Vagina (tissue), 2 donors: ENCODE measurements at places on chromosomes 7 and 10.
A peak's percentile ranks its signal among the peaks of the same experiment; 100 is the strongest.

- H3K4me1 ChIP-seq = peaks cover 10% of the 10 kb centered on the region
- H3K27me3 ChIP-seq = no peaks in the 10 kb centered on the region
- no peak for DNase-seq
- H3K36me3 ChIP-seq = no peaks in the 10 kb centered on the region
- H3K4me3 ChIP-seq = peak overlapping the region; percentile 50
Observed at GRCh38 chr7:56175771-56176170, 59.6 kb upstream of the NUPR2 start.

GRCh38 chr10:90612276-90612675 lies 245.6 kb downstream of the HTR7 start:
- no peak overlapping the region for H3K4me3 ChIP-seq
- no peak for DNase-seq
- no peak overlapping the region for H3K27ac ChIP-seq

DNA sequence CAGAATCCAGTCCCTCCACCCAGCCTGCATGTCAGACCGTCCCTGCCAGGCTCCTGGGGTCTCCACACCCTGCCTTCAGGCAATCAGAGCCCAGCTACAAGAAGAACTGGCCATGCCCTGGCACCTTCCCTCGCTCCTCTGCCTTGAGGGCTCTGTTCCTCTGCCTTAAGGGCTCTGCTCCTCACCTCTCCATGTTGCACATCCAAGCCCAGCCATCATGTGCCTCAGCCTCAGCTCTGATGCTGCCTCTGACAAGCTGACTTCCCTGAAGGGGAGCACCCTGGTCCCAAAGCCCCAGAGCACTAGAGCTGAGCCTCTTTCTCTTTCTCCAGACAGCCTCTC lies 50.3 kb upstream of the ANTXRL start:
- no peaks in the 10 kb centered on the region for H3K27me3 ChIP-seq
- no peaks in the 10 kb centered on the region for H3K36me3 ChIP-seq
- H3K4me1 ChIP-seq = no peaks in the 10 kb centered on the region
- H3K27ac ChIP-seq = no peak overlapping the region

- H3K27ac ChIP-seq = no peak overlapping the region
- no peaks in the 10 kb centered on the region for H3K36me3 ChIP-seq
- H3K4me3 ChIP-seq = no peak overlapping the region
- no peak for DNase-seq
- peaks cover 23% of the 10 kb centered on the region for H3K4me1 ChIP-seq
Observed at GRCh38 chr7:141585592-141586510, 34.6 kb downstream of the AGK start.

- no peak overlapping the region for H3K27ac ChIP-seq
- H3K4me3 ChIP-seq = no peak overlapping the region
- H3K27me3 ChIP-seq = no peaks in the 10 kb centered on the region
- no peaks in the 10 kb centered on the region for H3K4me1 ChIP-seq
Observed at GRCh38 chr7:137166363-137166762, 177.2 kb downstream of the PTN start.

DNA sequence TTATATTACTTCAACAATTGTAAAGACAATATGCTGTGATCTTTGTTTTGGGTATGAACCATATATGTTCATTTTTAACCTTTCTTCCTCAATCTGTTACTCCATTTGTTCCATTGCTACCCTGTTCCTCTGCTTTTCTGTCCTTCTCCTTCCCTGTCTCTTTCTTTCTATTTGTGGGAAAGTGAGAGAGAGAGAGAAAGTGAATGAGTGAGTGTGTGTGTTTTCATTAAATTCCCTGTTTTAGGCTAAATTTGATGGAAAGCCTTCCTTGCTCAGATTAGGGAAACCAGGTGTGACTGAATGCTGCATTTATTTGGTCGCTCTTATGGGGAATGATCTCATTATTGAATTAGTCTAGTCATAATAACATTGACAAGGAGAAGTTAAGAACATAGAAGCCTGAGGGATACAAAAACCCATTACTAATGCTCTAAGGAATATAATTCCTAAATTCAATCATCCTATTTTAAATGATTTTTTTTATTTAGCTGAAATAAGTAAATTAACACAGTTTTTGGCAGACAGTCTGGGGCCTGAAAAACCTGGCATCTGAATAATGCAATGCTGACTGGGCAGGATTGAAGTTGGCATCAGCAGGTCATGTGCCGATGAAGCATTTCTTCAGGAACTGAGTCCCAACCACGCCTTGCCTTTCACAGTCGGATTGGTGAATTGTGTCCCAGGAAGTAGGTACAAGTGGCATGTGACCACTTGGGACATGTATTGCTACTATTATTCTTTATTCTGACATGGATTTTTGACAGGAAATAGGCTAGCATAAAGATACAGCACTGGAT lies 117.6 kb upstream of the LRGUK start:
- H3K4me1 ChIP-seq = no peaks in the 10 kb centered on the region
- H3K27me3 ChIP-seq = no peaks in the 10 kb centered on the region
- H3K4me3 ChIP-seq = no peak overlapping the region
- no peak overlapping the region for H3K27ac ChIP-seq

DNA sequence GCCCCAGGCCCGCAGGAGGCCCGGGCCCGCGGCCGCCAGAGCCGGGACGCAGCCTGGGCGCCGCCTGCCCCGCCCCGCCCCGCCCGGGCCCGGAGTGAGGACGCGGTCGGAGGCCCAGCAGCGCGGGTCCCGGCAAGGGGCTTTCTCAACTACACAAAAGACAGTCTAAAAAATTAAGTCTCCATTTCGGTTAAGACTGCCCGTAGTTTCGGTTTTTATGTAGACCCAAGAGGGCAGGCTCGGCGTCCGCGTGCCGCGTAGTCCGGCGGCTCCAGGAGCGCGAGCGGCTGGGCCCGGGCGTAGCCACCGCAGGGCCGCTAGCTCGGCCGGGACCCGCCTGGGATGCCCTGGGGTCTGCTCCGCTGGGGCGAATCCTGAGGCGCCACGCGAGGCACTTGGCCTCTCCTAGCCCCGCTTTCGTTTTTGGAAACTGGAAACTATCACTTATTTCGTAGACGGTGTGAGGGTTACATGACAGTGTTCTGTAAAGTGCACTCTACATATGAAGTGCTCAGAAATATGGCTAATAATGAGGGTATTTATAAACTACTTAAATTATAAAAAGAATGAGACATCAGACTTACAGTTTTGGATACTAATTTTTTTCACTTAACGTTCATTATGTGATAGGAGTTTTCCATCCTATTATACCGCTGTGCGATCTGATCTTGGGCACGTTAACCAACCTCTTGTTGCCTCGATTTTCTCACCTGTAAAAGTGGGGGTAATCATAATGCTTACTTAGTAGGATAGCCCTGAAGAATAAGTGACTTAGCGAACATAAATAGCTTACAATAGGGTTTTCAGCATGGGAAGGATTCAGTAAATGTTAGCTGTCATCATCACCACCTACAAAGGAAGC lies 573 bp downstream of the BLVRA start:
- H3K27me3 ChIP-seq = no peaks in the 10 kb centered on the region
- H3K36me3 ChIP-seq = no peaks in the 10 kb centered on the region
- peak overlapping the region; percentile 92 for H3K27ac ChIP-seq
- no peak for DNase-seq

DNA sequence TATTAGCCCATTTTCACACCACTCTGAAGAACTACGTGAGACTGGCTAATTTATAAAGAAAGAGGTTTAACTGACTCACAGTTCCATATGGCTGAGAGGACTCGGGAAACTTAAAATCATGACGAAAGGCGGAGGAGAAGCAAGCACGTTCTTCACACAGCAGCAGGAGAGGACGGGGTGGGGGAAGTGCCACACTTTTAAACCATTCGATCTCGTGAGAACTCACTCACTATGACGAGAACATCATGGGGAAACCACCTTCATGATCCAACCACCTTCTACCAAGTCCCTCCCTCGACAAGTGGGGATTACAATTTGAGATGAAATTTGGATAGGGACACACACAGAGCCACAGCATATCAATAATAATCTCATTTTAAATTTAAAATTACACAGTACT lies 80.2 kb downstream of the VWDE start:
- no peak overlapping the region for H3K27ac ChIP-seq
- DNase-seq = no peak
- H3K27me3 ChIP-seq = no peaks in the 10 kb centered on the region
- no peaks in the 10 kb centered on the region for H3K36me3 ChIP-seq

GRCh38 chr10:17273403-17273802 lies 45.4 kb downstream of the VIM start:
- no peak for DNase-seq
- H3K27ac ChIP-seq = no peak overlapping the region
- no peak overlapping the region for H3K4me3 ChIP-seq

DNA sequence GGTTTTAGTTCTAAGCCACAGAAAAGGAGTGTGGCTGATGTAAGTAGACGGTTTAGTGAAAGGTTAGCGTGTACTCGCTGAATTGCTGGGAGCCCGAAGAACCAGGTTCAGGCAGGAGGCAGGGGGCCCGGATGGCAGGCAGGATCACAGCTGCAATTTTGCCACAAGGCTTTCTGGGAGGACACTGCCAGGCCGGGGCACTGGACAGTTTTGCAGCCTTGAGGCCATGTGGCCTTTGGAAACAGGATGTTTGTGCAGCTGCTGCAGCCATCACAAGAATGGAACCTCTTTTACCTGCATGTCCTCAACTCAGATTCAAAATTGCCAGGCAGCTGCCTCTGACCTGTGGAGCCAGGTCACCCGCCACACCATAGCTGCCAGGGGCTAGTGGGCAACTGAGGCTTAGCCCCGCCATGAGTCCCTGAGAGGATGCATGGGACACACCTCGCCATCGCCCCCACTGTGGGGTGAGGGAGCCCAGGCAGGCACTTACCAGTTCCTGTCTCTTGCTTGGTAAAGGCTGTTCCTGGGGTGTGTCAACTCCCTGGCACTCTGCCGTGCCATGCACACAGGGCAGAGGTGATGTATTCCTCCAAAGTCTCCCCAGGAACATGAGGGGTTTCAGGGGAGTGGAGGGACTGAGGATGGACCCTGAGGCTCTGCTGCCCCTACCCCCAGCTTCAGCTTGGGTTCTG lies 188.6 kb downstream of the RPS24 start:
- peaks cover 4% of the 10 kb centered on the region for H3K4me1 ChIP-seq
- H3K4me3 ChIP-seq = no peak overlapping the region
- no peaks in the 10 kb centered on the region for H3K27me3 ChIP-seq

DNA sequence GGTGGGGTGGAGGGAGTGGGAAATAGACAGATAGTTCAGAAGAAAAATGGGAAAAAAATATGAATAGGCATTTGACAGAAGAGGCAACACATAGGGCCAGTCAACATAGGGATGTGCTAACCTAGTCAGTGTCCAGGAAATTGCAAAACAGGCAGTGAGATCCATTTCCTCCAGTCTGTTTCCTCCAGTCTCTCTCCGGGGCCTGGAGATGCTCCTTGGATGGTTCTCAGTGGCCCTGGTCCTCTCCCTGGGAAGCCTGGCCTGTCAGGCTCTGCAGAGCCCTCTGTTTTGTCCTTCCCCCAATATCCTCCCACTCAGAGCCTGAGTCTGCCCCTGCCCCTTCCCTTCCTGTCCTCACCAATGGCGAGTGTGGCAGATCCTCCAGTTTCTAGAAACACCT lies 52.6 kb downstream of the SYPL1 start:
- no peak overlapping the region for H3K27ac ChIP-seq
- H3K36me3 ChIP-seq = no peaks in the 10 kb centered on the region
- H3K27me3 ChIP-seq = no peaks in the 10 kb centered on the region

DNA sequence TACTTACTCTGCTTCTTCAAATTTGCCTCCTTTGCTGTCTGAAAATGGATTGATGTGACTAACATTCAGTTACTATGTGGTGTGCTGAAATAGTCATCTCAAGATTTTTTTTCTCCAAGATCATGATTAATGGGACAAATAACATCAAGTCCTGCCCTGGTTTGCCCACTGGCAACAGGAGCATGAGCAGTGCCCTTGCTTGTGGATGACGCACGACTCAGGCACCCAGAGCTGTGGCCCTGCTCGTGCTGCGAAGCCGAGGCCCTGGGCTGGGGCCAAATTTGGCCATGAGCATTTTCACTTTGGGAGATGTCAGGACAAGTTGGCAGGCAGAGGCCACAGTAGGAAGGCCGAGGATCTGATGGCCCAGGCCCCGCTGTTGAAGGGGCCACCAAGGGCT lies 239.8 kb upstream of the IGFBP3 start:
- H3K27me3 ChIP-seq = no peaks in the 10 kb centered on the region
- no peak overlapping the region for H3K27ac ChIP-seq
- H3K4me3 ChIP-seq = no peak overlapping the region
- no peaks in the 10 kb centered on the region for H3K4me1 ChIP-seq
- H3K36me3 ChIP-seq = no peaks in the 10 kb centered on the region
